CD8-positive, alpha-beta T cell (primary cell): ENCODE measurements at places on chromosomes 2 and 18.

DNA sequence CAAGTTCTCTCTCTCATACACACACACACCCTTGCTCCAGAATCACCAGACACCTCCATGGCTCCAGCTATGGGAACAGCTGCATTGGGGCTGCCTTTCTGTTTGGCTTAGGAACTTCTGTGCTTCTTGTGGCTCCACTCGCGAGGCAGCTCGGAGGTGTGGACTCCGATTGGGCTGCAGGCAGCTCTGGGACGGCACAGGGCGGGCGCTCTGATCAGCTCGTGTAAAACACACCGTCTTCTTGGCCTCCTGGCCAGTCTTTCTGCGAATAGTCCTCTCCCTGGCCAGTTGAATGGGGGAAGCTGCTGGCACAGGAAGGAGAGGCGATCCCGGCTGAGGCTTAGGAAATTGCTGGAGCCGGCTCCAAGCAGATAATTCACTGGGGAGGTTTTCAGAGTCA is 22.4 kb downstream of the FOSL2 start:
- DNase-seq = peak; percentile 22

GRCh38 chr2:102435741-102436140 is 12.8 kb downstream of the IL18RAP start:
- DNase-seq = no peak

DNA sequence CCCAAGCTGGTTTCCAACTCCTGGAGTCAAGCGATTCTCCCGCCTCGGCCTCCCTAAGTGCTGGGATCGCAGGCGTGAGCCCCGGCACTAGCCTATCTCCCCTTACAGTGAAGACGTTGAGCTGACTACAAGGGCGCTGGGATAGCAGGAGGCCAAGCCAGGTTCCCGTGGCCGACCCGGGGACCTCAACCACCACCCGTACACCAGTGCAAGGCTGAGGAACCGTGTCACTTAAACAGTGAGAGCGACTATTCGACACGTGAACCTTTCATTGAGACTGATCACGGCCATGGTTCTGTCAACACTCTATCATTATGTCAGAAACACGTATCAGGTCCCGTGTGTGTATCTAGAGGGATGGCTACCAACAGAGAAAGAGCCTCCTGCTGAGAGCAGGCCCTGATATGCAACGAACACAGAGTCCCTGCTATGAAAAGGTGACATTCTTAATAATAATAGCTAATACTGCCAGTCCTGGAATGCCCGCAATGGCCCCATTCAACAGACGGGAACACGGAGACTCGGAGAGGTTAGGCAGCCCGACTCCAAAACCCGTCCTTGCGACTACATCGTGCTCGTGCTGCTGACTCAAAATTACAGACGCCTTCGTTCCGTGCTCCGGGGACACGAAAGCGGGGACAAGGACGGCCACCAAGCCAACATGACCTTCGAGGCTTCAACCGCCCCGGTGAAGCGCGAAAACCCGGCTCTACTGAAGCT is 833 bp downstream of the AFG3L2 start:
- DNase-seq = no peak

GRCh38 chr2:117853316-117853715 is 38.8 kb downstream of the DDX18 start:
- DNase-seq = no peak

- DNase-seq = no peak
These were observed 234.6 kb upstream of the MYT1L start for GRCh38 chr2:2565671-2566070.

GRCh38 chr2:181553244-181553643 is 96.1 kb downstream of the ITGA4 start:
- DNase-seq = no peak

GRCh38 chr2:49807689-49808088 is 653.4 kb upstream of the FSHR start:
- no peak for DNase-seq

DNA sequence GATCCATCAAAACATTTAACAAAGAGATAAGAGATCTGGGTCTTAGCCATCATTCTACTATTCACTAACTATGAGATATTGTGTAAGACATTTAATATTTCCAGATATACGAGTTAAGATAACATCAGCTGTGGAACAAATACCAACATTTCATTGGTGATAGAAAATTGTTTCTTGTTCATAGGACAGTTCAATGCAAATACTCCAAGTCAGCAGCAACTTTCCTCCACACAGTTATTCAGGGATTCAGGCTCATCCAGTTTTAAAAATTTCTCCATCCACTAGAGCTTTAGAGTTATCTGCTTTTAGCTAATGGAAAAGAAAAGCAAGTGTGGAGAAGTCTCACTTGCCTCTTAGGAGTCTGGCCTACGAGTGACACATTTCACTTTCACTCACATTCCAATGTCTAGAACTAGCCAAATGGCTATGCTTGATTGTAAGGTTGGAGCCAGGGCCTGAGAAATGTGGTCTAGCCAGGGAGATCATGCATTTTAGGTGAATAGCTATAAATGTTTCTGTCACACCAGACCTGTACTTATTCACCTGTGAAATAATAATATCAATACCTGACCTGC is 119.3 kb upstream of the MAPRE2 start:
- no peak for DNase-seq

DNA sequence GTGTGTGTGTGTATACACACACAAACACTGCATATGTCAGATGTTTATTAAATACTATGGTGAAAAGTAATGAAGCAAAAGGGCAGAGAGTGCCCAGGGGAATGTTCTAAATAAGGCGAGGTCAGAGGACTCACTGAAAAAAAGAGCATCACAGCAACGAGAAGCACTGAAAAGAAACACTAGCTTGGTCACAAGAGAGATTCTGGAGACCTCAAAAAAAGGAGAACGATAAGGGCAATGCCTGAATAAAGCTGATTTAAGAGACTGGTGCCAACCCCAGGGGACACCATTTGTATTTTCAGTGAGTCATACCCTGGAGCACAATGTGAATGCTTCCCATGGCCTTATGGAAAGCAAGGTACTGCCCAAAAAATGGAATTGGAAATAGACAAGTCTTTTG is 14.5 kb downstream of the SLC40A1 start:
- no peak for DNase-seq

GRCh38 chr2:196823750-196824522 is 14.8 kb upstream of the C2orf66 start:
- no peak for DNase-seq

- no peak for DNase-seq
These were observed 114.9 kb upstream of the SEC11C start for GRCh38 chr18:59024829-59025228.

DNA sequence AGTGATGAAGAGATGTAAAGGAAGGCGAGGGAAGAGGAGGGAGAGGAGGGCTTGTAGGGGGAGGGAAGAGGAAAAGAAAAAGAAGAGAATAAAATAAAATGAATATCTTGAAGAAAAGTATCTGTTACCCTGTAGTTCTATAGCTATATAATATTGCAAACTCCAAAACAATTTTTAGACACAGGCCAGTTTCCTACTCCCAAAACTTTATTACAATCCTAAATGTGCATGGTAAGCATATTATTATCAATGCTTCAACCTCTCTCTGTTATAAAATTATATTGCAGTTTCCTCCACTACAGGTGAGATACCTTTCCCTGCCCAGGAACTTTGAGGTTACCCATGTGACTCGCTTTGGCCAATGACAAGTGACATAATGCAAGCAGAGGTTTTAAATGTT is 1351.6 kb upstream of the NRXN1 start:
- no peak for DNase-seq
